NCI-H2029 (cell line): ENCODE measurements at places on chromosomes 2 and 18.

- DNase-seq: no peak
Observed at GRCh38 chr2:128617661-128618060, 299.0 kb upstream of the HS6ST1 start.

GRCh38 chr2:162795312-162795711 lies 43.3 kb downstream of the KCNH7 start:
- DNase-seq: no peak

GRCh38 chr2:233233618-233234230 lies 17.7 kb upstream of the ATG16L1 start:
- DNase-seq: no peak

GRCh38 chr2:96815326-96816126 lies 542 bp upstream of the CNNM3 start:
- DNase-seq: no peak

- DNase-seq: no peak
Observed at GRCh38 chr2:72562451-72563153, 263.2 kb downstream of the EXOC6B start.

GRCh38 chr2:29397039-29397438 lies 281.8 kb downstream of the CLIP4 start:
- DNase-seq: no peak

DNA sequence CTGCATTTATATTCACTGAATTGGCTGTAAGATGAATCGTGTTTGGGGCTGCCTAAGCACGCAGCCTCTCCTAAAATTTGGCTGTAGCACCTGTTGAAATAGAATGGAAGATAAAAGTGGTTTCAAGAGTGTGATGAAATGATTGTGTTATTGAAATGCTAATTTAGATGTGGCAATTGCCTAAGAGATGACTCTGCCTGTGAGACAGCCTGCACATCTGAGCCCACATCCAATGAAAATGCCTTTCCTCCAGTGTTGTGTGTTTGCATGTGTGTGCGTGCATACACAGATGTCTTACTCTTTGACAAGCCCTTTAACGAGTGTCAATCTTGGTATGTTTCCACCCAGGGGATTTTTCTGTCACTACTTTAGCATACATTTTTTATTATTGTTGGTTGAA lies 346.9 kb downstream of the MEIS1 start:
- no peak for DNase-seq

DNA sequence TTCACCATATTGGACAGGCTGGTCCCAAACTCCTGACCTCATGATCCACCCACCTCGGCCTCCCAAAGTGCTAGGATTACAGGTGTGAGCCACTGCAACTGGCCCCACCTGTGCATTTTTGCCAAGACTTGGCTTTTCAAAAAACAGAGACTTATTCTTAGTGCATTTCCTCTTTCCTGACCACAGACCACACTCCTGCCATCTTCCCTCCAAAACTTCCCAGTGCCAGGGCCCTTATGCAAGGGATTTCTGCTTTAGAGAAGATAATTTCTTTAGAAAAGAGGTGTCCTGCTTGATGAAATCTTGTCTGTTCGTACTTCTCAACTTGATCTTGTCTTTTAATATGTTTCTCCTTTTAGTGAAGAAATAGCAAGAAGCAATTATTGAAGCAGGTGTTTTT lies 98.8 kb upstream of the ZNF516 start:
- no peak for DNase-seq

GRCh38 chr2:151197184-151198108 lies 64.2 kb downstream of the RBM43 start:
- no peak for DNase-seq
